ENCODE measurements at places on chromosomes 7 and 10.

- DNase-seq, result no peak
These were observed 69.9 kb downstream of the NKX6-2 start for GRCh38 chr10:132715776-132716680.

- DNase-seq, result no peak
These were observed 196.1 kb downstream of the MACC1 start for GRCh38 chr7:20021066-20021465.

GRCh38 chr7:100676501-100677306, 3.2 kb downstream of the GNB2 start:
- DNase-seq, result no peak

DNA sequence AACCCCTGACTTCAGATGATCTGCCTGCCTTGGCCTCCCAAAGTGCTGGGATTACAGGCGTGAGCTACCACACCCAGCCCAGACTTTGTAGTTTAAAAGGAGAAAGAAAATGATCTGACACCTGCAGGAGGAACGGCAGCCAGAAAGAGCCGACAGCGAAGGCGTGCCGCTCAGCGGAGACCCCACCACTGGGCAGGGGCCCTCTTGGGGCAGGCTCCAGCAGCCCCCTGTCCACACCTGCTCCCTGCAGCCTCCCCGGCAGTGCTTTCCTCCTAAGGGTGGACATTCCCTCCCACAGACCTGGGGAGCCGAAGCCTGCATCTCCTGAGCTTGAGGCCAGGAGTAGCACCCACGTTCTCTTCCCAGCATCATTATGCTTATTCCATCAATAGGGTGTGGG, 19.2 kb upstream of the CNPY1 start:
- DNase-seq, result no peak

- no peak for DNase-seq
These were observed 49.7 kb downstream of the CUZD1 start for GRCh38 chr10:122795924-122796323.
